Activated CD8-positive, alpha-beta T cell treated with anti-CD3 and anti-CD28 coated beads, Interleukin-2, amount 10 ng/mL, durations not matched to agents 7 days and 5 days (primary cell): ENCODE measurements at places on chromosomes 16 and 17. TPM values are rescaled to one million over a fixed set of nuclear protein-coding genes. Genes with fewer than 3 reads are reported as not detected.

DNA sequence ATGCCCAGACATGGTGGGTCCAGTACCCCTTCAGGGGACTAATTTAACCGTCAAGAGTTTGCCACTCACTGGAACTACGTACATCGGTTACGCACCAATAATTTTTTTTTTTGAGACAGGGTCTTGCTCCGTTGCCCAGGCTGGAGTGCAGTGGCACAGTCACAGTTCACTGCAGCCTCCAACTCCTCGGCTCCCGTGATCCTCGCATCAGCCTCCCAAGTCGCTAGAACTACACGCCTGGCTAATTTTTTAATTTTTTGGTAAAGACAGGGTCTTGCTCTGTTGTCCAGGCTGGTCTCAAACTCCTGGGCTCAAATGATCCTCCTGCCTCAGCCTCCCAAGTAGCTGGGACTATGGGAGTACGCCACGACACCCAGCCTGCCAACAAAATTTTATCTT, 15.6 kb downstream of the RPH3AL start:
- peaks cover 12% of the 10 kb centered on the region for H3K27me3 ChIP-seq
- peaks cover 2% of the 10 kb centered on the region for H3K4me1 ChIP-seq
- H3K27ac ChIP-seq: no peak overlapping the region
- H3K4me3 ChIP-seq: no peak overlapping the region
- no peak for DNase-seq
- H3K36me3 ChIP-seq: no peaks in the 10 kb centered on the region

- H3K36me3 ChIP-seq: peaks cover 2% of the 10 kb centered on the region
- no peaks in the 10 kb centered on the region for H3K27me3 ChIP-seq
- no peak overlapping the region for H3K4me3 ChIP-seq
- H3K4me1 ChIP-seq: no peaks in the 10 kb centered on the region
- no peak for DNase-seq
Observed at GRCh38 chr16:20510323-20510722, 59.0 kb downstream of the ACSM2A start.

PMFBP1 gene
- 2.9 TPM for total RNA-seq

DNA sequence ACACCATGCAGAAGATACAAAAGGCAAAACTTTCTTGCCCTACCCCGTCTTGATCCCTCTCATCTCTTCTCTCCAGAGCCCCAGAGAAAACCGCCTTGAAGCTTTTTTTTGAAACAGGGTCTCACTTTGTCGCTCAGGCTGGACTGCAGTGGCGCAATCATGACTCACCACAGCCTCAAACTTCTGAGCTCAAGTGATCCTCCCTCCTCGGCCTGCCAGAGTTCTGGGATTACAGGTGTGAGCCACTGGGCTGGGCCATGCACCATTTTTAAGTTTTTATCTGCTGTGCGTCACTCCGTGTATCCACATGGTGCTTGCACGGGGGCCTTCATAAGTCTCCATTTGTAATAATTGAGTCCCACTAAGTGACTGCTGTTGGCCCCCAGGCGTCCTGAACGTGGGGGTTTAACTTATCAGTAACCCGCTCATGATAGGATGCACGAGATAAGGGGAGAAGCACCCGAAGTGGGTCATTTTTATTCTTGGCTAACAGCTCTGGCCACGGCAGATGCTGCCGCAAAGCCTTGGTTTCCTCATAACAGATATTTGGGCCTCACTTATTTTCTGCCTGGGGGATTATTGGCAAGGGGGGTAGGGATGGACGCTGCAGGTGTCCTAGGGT, 8.6 kb downstream of the DNAH17 start:
- no peak overlapping the region for H3K4me3 ChIP-seq
- H3K36me3 ChIP-seq: no peaks in the 10 kb centered on the region
- DNase-seq: no peak

GRCh38 chr16:89198417-89199240, 1.7 kb downstream of the SLC22A31 start:
- peaks cover 25% of the 10 kb centered on the region for H3K27me3 ChIP-seq
- DNase-seq: no peak
- H3K4me3 ChIP-seq: no peak overlapping the region
- H3K27ac ChIP-seq: no peak overlapping the region
- no peaks in the 10 kb centered on the region for H3K36me3 ChIP-seq

KLHL10 gene
- not detected for total RNA-seq

GRCh38 chr17:30920683-30921543, 832 bp upstream of the ADAP2 start:
- H3K27ac ChIP-seq: no peak overlapping the region
- peaks cover 14% of the 10 kb centered on the region for H3K4me1 ChIP-seq
- DNase-seq: no peak
